ENCODE measurements at places on chromosomes 4 and X.
A peak's percentile ranks its signal among the peaks of the same experiment; 100 is the strongest.

GRCh38 chr4:7244751-7245320, 52.5 kb downstream of the SORCS2 start:
- no peak for DNase-seq
- no peak overlapping the region for H3K4me3 ChIP-seq

DNA sequence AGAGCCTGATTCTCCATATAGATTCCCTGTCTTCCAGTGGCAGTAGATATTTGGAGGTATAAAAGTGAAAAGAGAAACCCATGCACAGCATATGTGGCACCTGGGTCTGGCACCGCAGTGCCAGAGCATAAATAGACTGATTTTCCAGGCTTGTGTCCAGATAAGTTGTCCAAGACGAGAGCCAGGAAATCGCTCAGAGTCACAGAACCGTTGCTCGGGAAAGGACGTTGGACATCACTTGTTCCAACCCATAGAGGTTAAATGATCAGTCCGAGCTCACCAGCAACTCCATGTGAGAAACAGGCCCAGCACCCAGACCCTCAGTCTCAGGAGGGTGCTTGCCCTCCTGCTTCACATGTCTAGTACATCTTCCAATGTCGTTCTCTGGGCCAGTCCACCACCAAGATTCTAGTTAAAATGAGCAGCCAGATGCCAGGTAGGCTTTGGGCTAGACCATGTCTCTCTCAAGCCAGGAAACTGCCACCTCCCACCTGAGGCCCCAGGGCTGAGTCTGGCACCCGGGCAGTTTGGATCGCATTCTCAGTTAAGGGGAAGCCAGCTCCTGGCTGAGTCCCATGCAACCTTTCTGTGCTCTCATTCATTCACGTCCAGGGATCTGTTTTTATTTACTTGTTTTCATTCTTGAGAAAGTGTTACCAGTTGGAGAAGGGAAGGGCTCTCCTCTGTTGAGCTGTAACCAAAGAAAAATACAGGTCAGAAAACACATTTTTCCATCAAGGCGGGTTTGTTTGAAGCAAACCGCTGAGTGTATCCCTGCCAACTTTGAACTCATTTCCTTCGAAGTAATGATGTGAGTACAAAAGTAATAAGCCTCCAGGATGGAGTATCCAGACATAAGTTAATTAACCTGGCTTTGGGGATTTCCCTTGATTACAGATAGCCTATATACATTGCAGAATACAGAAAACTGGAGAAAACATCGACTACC, 91.7 kb downstream of the PHOX2B start:
- no peak overlapping the region for H3K4me3 ChIP-seq
- H3K27me3 ChIP-seq: no peaks in the 10 kb centered on the region
- H3K4me1 ChIP-seq: no peaks in the 10 kb centered on the region
- no peak overlapping the region for H3K27ac ChIP-seq
- no peaks in the 10 kb centered on the region for H3K36me3 ChIP-seq
- no peak for DNase-seq

- no peak for DNase-seq
- H3K27me3 ChIP-seq: no peaks in the 10 kb centered on the region
- H3K4me3 ChIP-seq: no peak overlapping the region
- H3K36me3 ChIP-seq: no peaks in the 10 kb centered on the region
- H3K27ac ChIP-seq: no peak overlapping the region
Observed at GRCh38 chr4:74028504-74028903, 10.0 kb downstream of the CXCL3 start.

DNA sequence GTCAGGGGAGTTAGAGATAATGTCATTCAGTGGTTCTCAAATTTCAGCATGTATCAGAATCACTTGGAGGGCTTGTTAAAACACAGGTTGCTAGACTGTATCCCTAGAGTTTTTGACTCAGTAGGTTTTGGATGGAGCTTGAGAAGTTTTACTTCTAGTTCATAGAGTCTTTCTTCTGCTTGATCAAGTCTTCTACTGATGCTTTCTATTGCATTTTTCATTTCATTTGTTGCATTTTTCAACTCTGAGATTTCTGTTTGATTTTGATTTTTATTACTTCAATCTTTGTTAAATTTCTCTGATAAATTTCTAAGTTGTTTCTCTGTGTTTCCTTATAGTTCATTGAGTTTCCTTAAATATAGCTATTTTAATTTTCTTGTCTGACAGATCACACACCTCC, 361.4 kb downstream of the RAPGEF2 start:
- DNase-seq: no peak
- no peaks in the 10 kb centered on the region for H3K4me1 ChIP-seq
- H3K27ac ChIP-seq: no peak overlapping the region
- H3K27me3 ChIP-seq: peaks cover 6% of the 10 kb centered on the region
- no peak overlapping the region for H3K4me3 ChIP-seq

DNA sequence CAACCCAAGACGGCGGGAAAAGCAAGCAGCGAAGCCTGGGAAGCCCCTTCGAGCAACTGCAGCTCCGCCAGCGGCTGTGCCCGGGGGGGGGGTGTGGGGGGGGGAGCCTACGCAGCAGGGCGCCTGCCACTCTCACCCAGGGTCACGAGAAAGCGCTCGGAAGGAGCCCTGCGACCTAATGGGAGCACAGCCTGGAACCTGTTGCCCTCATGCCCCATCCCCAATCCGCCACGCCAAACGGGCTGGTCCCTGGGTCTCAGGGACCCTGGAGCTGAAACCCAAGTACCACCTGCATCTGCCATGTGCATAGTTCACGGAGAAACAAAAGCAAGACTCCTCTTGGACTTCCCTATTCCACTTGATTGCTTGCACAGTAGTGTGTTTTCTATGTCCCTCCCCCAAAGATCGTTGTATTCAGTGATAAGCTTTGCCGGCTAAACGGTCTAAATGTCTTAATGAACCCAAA, 359 bp upstream of the GAB3 start:
- H3K4me1 ChIP-seq: peaks cover 2% of the 10 kb centered on the region
- no peaks in the 10 kb centered on the region for H3K36me3 ChIP-seq
- peaks cover 24% of the 10 kb centered on the region for H3K27me3 ChIP-seq
- H3K4me3 ChIP-seq: peak overlapping the region; percentile 28
- DNase-seq: no peak
